ENCODE measurements at places on chromosomes 5 and 9. TPM values are rescaled to one million over a fixed set of nuclear protein-coding genes. Genes with fewer than 3 reads are reported as not detected.

Gene IPO11
- 16.1 TPM for total RNA-seq

DNA sequence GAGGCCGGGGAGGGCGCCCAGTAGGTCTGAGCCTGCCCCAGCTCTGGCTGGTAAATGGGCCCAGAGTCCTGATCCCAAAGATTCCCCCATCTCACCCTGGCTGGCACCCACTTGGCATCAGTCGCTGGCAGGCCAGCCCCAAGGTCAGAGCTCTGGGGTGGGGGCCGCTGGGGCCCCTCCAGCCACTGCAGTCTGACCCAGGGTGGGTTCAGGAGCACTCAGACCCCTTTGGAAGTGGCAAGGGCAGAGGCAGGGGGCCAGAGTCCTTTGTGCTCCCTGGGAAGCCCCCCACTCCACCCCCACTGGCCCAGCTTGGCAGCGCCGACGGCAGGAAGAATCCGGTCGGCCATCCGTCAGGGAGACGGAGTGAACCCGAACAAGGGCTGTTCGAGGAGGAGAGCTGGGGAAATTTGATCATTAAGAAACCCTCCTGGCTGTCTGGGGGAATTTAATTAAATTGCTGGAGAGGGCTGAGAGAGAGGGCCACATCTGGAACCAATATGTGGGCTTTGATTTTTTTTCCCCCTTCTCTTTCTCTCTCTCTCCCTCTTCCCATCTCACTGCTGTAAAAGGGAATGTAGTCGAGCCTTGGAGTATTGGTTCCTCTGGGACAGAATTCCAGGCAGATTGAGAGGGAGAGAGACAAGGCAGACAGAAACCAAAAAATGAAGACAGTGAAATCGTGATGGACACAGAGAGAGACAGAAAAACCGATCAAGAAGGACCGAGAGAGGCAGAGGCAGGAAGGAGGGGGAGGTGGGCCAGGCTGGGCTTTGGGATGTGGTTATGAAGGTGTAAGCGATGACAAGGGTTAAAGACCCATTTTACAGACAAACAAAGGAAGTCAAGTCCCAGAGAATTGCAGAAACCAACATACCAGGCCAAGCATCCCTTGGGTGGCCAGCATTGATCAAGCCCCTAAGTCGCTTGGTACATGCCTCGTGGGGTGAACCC lies 8.1 kb upstream of the ASB6 start:
- H3K36me3 ChIP-seq, result no peaks in the 10 kb centered on the region
- H3K4me3 ChIP-seq, result no peak overlapping the region
- no peak for DNase-seq
- H3K27me3 ChIP-seq, result no peaks in the 10 kb centered on the region
- H3K27ac ChIP-seq, result no peak overlapping the region
- H3K4me1 ChIP-seq, result no peaks in the 10 kb centered on the region

DNA sequence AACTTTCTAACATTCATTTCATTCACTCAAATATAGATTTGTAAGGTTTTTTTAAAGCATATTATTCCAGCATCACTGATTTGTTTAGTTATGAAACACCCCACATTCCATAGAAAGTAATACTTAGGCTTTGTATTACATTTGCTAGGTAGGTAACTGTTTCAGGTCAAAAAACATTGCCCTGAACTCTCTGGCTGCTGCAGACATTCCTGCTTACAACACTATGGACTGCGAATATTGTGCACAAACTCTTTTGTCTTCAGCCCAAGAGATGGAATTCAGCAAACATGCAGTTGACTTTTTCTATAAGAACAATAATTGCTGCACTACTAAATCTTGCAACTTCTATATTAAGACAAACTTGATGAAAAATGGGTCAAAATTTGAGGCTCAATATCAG lies 301.0 kb downstream of the ARL15 start:
- H3K27ac ChIP-seq, result no peak overlapping the region
- H3K27me3 ChIP-seq, result no peaks in the 10 kb centered on the region
- no peak overlapping the region for H3K4me3 ChIP-seq
- DNase-seq, result no peak

GRCh38 chr5:162657076-162657475 lies 589.5 kb downstream of the GABRG2 start:
- no peak overlapping the region for H3K27ac ChIP-seq
- no peak for DNase-seq
- no peak overlapping the region for H3K4me3 ChIP-seq
- no peaks in the 10 kb centered on the region for H3K4me1 ChIP-seq
- H3K36me3 ChIP-seq, result no peaks in the 10 kb centered on the region

- H3K4me3 ChIP-seq, result no peak overlapping the region
- DNase-seq, result no peak
- H3K4me1 ChIP-seq, result peaks cover 4% of the 10 kb centered on the region
- H3K27ac ChIP-seq, result no peak overlapping the region
- no peaks in the 10 kb centered on the region for H3K36me3 ChIP-seq
These were observed 3.8 kb upstream of the LCN1 start for GRCh38 chr9:135517407-135517822.

DNA sequence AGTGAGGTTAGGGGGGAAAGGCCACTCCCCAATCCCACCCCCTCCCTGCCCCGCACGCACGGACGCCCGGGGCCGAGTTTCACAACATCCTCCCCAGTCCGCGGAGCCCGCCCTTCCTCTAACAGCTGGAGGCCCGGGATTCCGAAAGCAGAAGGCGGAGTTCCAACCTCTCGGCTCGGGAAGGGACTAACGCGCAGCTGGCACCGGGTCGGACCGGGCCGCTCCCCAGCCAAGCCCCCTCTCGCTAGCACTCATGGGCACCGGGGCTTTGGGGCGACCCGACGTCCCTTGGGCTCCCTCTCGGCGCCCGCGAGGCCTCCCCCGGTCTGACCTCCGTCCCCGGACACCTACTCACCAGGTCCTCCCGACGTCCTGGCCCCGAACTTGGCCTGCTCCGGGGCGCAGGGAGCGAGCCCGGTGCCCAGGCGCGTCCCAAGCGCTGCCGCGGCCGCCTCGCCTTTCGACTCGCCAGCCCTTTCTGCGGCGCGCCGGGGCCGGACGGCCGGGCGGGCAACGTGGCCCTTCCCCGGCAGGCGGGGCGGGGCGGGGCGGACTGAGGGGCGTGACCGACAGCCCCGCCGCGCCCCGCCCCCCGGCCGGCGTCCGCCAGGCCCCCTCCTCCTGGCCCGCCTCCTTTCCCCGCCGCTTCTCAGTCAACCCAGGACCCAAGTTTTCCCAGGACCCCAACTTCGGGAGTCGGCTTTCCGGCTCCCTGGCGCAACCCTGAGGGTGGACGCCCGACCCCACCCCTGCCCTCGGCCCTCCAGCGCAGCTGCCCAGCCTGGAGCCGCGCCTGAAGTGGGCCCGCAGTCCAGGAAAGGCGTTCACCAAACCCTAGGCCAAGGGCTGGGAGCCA lies at the start of gene MGAT1:
Gene MGAT1, minus strand, starts transcription at position 482 of the 856 bp plus-strand sequence. CDS start 9,835 bp downstream, outside the sequence.
- H3K27ac ChIP-seq, result peak within 1 kb of the TSS; percentile 87
- H3K27me3 ChIP-seq, result no peaks in the 10 kb centered on the region
- DNase-seq, result peak; percentile 70
- H3K36me3 ChIP-seq, result peaks cover 38% of the 10 kb centered on the region
